NCI-H1694 treated with DMSO at 0.1 percent for 48 hours (cell line): ENCODE measurements at places on chromosomes 3 and 15.

DNA sequence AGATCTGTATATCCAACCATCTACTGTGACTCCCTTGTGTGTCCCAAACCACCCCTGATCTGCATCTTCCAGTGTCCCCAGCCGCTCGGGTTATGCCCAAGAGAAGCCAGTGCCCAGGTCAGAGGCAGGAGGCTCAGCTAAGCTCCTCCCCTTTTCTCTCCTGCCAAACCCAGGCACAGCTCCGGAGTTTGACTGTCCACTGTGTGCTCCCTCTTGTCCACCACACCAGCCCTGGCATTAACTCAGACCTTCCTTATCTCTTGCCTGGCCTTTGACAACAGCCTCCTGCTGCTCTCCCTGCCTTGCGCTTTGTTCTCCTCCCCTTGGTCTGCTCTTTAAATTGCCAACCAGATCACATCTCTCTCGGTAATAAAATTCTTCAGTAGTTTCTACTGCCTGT, 39.3 kb downstream of the DGKG start:
- no peak for DNase-seq

DNA sequence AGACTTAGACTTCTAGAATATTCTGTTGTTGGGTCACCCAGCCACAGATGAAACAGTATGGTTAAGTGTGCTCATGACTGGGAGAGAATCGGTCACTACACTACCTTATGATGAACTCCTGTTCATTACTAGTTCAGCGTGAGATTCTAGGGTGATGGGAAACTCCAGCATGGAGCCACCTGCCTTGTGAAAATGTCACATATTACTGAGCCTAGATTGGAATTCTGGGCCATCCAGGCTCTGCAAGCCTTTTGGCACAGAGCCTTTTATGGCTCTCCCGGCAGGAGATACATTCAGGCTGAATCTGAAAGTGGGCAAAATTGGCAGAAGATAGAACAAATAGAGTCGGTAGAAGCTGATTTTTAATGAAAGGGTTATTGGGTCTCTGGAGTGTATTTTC, 19.0 kb downstream of the NANOGP8 start:
- no peak for DNase-seq

GRCh38 chr3:81838457-81838856, 77.0 kb upstream of the GBE1 start:
- no peak for DNase-seq

DNA sequence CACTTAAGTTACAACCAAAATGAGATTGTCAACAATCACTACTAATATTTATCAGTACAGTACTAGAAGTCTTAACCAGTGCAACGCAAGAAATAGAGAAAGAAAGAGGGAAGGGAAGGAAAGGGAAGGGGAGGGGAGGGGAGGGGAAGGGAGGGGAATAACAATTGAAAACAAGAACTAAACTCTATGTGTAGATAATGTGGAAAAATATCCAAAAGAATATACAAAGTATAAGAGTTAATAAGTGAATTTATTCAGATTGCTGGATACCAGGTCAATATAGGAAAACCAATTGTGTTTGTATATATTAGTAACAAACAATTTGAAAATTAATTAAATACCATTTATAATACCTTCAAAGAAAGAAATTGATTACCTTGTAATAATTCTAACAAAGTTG, 10.7 kb downstream of the ATP13A5 start:
- no peak for DNase-seq

DNA sequence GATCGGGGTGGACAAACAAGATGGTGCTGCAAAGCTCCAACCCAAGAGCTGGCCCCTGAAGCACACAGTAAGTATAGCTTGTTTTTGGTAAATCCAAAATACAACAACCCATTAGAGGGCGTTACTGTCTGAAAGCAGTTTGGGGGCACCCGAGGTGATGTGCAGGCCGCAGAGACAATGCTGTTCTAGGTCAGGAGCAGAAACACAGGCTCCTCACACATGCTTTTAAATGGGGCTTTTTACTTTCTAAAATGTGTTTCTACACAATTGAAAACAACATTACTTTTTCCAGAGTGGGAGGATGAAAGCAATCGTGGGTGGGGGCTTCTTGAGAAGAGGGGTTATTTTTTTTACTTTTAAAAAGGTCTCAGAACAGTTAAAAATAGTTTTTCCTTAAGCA, 1029.3 kb upstream of the CFAP20DC start:
- no peak for DNase-seq

DNA sequence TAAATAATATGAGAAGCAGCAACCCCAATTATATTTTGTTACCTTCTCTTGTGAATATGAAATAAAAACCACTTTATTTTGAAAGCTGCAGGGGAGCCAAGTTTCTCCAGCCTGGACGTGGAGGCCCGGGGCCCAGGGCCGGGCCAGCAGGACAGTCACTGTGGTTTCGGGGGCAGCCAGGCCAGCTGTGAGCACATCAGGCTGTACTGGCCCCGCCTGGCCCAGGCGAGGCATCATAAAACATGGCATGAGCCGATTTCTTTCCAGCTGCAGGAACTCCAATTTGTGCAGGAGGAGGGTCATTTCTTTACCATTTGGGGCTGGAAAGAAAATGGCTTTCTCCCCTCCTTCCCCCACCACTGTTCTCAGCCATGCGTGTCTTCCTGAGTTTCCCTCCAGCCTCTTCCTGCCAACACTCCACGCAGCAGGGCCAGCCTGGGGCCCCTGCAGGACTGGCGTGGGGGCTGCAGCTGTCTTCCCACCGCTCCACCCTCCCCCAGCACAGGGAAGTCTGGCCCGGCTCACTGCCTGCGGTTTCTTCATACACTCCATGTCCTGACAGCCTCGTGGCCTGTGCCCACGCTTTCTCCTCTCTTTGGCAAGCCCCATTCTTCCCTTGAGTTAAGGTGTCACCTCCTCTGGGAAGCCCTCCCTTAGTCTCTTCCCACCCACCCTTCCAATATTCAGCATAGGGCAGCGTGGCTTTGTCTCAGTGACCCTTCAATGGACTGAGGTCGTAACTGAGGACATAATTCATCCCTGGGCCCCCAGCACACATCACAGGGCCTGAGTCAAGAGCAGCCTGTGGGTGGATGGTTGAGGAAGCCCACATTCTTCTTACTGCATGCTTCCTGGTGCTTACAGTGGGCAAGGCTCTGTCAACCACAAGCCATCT, 135.8 kb downstream of the CHSY1 start:
- no peak for DNase-seq

DNA sequence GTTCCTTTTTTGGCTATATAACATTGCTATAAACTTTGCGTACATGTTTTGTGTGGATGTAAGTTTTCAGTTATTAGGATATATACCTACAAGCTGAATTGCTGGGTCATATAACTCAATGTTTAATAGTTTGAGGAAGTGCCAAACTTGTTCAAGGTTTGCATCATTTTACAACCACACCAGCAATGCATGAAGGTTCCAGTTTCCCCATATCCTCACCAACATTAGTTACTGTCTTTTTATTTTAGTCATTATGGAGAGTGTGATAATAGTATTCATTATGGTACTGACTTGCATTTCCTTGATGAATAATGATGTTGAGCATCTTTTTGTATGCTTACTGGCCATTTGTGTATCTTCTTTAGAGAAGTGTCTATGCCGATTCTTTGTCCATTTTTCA, 112.3 kb downstream of the NR1I2 start:
- no peak for DNase-seq
